ENCODE measurements at places on chromosomes 4 and X.

DNA sequence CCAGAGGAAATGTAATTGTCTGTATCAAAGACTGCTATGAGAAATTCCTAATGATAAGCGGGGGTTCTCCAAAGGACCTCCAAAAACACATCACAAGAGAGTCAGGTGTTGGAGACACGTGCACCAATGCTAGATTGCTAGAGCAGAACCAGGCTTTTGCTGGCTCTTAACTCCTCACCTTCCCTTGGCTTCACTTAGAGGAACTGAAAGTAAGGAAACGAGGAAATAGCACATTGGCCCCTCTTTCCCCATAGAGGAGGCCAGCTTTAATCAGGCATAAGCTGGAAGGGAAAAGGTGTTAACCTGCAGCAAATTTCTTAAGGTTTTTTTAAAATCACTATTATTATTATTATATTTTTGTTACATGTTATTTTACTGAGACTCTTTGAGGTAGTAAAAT lies 13.6 kb downstream of the OTC start:
- no peak for DNase-seq

GRCh38 chr4:146110871-146111485 lies 64.5 kb upstream of the LSM6 start:
- DNase-seq, result no peak

- DNase-seq, result no peak
Observed at GRCh38 chr4:180483036-180483435, 1760.2 kb upstream of the TENM3 start.

GRCh38 chr4:108636246-108636645 lies 14.2 kb upstream of the OSTC start:
- DNase-seq, result peak; percentile 86

GRCh38 chrX:34487364-34487763 lies 169.7 kb downstream of the TMEM47 start:
- no peak for DNase-seq

GRCh38 chr4:169152899-169153298 lies 117.9 kb downstream of the SH3RF1 start:
- DNase-seq, result no peak

DNA sequence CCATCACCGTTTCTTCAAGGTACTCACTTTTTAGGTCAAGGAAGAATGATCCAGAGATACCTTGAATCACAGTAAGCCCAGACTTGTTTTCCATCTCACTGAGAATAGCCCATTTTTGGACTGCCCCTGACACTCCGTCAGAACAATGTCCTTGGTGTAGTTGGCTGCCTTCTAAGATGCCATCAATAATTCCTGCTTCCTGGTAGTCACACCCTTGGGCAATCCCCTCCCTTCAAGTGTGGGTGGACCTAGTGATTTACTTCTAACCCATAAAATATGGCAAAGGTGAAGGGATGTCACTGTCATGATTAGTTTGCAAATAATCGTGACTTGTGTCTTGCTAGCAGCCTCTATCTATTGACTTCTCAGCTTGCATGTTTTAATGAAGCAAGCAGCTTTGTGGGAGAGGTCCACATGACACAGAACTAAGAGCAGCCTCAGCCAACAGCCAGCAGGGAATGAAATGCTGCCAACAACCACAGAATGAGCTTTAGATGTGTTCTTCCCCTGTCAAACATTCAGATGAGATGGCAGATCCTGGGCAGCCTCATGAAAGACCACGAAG lies 20.0 kb upstream of the KLHL34 start:
- DNase-seq, result no peak

DNA sequence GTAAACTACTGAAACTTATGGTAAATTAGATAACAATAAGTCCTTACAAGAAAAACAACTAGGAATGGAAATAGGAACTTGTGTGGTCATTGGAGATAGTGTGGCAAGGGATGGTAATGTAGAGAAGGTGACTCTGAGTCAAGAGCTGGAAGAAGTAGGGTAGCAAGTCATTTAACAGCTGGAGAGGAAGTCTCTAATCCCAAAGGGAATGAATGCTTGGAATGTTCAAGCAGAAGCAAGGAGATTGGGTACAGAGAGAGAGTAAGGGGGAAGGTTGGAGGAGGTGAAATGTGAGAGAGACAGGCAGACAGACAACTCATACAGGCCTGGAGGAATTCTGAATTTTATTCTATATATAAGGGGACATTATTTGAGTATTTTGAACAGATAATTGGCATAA lies 260.6 kb upstream of the MAD2L1 start:
- no peak for DNase-seq

- no peak for DNase-seq
Observed at GRCh38 chrX:136856551-136856950, 24.0 kb downstream of the RBMX start.

- no peak for DNase-seq
Observed at GRCh38 chrX:65928522-65928921, 111.4 kb downstream of the VSIG4 start.

DNA sequence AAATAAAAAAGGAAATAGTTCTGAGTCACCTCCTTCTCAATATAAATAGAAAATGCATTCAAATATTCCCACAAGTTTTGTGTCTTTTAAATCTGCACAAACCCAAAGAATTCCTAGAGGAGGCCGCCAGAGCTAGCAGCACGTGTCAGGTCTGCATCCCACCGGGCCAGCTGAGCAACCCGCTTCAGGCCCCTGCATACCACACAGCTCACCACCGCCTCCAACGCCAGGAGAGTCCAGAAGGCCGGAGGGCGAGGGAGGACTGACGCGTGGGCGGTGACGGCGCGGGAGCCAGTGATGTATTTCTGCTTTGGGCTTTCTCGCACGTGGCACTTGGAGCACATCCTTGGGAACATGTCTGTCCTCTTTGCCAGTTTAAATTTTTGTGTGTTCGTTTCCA lies 61.9 kb upstream of the CLDN34 start:
- peak; percentile 39 for DNase-seq

GRCh38 chr4:107757864-107758476 lies 37.9 kb upstream of the PAPSS1 start:
- DNase-seq, result no peak

- peak; percentile 92 for DNase-seq
Observed at GRCh38 chrX:103453655-103454054, 65.6 kb downstream of the RAB40A start.

- no peak for DNase-seq
Observed at GRCh38 chr4:119231491-119231890, 19.0 kb downstream of the USP53 start.

DNA sequence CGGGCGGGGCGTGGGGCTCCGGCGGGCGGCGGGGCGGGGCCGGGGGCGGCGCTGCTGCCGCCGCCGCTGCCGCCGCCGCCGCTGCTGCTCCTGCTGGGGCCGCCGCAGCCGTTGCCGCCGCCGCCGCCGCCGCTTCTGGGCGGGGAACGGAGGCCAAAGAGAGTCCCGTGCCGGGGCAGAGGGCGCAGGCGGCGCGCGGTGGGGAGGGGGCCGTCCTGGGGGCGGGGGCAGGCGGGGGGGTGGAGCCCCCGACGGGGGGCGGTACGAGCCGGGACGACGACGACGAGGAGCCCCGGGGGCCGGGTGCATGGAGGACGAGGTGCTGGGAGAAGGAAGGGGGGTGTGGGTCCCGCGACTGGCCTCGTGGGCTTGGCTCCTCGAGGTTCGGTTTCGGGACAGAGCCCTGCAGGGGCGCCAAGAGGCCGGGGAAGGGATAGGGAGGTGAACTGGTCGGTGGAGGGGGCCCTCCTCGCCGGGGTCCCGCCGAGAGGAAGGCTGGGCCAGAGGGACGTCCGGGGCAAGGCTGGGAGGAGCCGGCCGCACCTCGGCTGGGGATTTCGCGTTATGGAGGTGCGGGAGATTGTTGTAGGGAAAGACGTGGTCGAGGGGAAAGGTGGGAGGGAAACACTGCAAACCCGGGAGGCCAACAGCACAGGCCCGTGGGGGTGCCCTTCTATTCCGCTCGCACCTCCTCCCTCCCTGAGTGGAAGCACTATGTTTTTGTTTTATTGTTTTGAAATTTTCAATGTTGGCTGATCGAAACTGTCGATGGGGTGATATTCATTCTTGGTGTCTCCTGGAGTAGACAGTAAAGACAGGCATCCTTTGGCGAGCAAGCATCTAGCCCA lies 1.9 kb downstream of the BCORL1 start:
- no peak for DNase-seq

GRCh38 chr4:68907788-68908700 lies 43.6 kb downstream of the UGT2A3 start:
- DNase-seq, result no peak

DNA sequence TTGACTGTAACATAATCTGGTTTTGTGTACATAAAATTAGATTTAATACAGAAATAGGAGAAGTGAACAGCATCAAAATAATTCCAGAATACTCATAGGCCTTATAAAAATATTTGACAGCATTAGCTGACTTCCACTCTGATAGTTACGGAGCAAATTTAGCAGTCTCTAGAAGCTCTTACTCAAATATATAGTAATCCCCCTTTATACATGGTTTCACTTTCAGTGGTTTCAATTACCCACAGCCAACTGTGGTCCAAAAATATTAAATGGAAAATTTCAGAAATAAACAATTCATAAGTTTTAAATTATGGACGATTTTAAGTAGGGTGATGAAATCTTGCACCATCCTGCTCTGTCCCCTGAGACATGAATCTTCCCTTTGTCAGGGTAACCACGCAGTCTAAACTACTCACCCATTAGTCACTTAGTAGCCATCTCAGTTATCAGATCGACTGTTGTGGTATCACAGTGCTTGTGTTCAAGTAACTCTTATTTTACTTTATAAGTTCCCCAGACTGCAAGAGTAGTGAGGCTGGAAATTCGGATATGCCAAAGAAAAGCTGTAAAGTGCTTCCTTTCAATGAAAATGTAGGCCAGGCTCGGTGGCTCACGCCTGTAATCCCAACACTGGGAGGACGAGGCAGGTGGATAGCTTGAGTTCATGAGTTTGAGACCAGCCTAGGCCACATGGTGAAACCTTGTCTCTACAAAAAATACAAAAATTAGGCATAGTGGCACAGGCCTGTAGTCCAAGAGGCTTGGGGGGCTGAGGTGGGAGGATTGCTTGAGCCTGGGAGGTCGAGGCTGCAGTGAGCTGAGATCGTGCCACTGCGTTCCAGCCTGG lies 17.2 kb upstream of the RTL9 start:
- DNase-seq, result peak; percentile 79

GRCh38 chrX:76555816-76556215 lies 128.3 kb downstream of the MAGEE1 start:
- peak; percentile 2 for DNase-seq

GRCh38 chrX:130393451-130394074 lies 8.1 kb upstream of the GPR119 start:
- DNase-seq, result peak; percentile 32

DNA sequence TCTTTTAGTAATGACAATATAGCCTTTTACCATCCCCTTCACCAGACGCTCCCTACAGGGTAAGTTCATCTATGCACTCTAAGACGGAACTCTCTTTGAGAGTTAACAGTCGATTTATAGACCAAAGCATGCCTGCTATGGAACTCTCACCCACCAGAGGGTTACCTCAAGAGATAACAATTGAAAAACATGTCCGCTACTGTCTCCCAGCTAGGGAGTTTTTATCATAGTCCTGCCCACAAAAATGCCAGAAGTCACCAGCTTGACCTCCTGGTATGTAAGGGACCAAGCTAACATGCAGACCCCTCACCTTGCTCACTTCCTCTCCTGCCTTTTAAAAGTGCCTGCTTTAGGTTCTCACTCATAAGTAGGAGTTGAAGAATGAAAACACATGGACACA lies 16.7 kb upstream of the YTHDC1 start:
- DNase-seq, result no peak

DNA sequence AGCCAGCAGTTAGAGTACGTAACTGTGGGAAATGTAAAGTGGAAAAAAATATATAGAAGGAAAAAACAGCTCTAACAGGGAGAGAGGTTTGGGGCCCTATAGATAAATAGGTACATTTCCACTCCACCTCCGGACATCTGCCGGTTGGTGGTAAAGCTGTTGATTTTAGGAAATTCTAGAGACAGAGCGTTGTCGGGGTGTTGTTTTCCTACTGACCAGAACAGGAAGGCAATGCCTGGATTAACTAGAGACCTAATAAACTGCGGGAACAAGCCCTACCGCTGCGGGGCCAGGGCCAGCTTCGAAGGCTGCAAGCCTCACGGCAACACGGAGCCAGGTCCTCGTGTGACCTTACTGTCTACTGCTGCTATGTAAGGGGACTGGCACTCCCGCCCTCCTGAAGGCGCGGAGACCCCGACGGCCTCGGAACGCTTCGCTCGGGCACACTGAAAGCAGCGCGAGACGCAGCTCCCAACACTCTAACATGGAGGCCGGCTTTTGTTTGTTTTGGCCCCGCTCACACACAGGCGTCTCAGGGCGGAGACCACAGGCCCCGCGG lies 702 bp upstream of the CDKN2AIP start:
- no peak for DNase-seq

- no peak for DNase-seq
Observed at GRCh38 chr4:100100985-100101384, 89.3 kb downstream of the DDIT4L start.

DNA sequence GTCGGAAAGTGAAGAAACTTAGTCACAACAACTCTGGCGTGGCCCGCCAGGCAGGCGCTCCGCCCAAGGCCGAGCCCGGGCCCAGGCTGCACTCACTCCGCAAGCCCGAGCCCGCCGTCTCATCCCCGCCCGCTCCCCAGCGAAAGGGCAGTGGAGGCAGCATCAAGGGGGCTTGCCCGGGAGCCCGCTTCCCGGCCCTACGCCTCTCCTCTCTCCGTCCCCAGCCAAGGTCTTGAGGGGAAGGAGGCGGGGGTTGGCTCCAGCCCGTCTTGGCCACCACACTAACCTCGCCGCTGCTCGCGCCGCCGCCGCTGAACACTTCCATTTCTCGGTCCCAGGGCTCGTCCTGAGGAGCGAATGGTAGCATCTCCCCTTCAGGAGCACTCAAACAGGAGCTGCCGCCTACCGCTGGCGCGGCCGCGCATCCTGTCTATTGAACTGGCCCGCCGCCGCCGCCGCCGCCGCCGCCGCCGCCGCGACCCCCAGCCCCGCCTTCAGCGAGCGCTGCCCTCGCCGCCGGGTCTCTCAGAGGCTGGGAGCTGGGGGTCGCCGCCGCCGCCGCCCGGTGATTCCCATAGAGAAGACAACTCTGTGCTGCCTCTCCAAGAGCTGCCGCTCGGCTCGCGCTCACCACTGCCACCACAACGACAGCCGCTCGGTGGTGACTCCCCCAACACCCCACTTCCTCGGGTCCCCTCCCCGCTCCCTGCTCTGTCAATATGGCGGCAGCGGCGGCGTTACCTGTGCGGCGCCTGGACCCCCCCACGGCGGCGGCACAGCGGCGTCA lies at the start of gene RPS6KA6:
TSS of gene RPS6KA6 (minus strand) at position 667 of the 787 bp plus-strand sequence. CDS start at position 367, 300 bp downstream.
- no peak for DNase-seq

DNA sequence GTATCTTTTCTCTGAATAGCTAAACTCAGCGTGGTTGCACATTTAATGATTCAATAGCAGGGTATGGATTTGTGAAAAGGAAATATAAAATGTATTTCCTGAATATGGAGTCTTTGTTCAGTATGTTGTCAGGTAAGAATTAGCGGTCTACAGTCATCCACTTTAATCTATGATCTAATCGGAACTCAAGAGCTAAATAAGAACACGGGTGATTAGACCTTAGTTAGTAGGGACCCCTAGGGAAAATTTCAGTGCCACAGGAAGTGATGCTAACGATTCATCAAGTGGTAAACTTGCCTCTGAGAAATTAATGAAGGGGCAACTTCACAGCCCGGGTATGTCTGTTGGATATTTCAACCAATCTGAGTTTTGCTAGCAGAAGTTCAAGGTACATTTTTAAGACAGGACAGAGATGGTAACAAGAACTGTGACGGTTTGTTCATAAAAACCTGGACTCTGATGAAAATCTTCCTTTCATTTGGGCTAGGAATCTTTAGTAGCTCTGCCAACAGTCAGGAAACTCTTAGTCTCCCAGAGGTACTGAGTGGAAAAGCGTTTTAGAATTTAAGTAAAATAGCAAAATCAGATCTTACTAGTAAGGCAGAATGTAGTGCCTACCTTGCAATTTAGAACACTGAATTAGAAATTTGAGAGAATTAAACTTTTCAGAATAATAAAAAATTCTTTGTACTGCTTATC lies 47.1 kb downstream of the PCDH7 start:
- no peak for DNase-seq
